ENCODE measurements at places on chromosomes 12 and 14. TPM values are rescaled to one million over a fixed set of nuclear protein-coding genes. Genes with fewer than 3 reads are reported as not detected.

The SERPINA12 gene
- not detected for total RNA-seq

The VWF gene
- not detected for total RNA-seq

The CCDC38 gene
- total RNA-seq: not detected

The FAIM2 gene
- 0.49 TPM for total RNA-seq

The SSTR1 gene
- total RNA-seq: not detected

DNA sequence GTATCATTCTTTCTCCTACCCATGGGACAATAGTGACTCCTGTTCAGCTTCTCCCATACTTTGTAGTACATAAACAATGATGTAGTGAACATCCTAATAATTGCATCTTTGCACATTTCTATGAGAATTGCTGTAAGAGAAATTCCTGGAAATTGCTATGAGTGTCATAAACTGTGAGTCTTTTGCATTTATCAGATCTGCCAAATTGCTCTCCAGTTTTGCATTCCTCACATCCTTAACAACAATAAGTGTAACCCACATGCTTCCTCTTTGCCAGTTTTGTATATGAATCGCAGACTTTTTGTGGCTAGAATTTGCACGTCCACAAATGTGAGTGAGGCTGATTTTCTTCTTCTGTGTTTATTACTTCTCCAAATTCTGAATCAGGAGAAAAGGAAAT is 124.0 kb upstream of the TBX5 start:
- no peaks in the 10 kb centered on the region for H3K36me3 ChIP-seq
- DNase-seq: no peak
- H3K4me3 ChIP-seq: no peak overlapping the region
- no peaks in the 10 kb centered on the region for H3K4me1 ChIP-seq
- no peak overlapping the region for H3K27ac ChIP-seq
